ENCODE measurements at places on chromosomes 16 and 17. TPM values are rescaled to one million over a fixed set of nuclear protein-coding genes. Genes with fewer than 3 reads are reported as not detected.

Gene DNAH17
- polyA plus RNA-seq, result 4.8 TPM

Gene PIP4K2B
- polyA plus RNA-seq, result 10.0 TPM

Gene SPN
- polyA plus RNA-seq, result 0.34 TPM

Gene GRB2
- 58.6 TPM for polyA plus RNA-seq

Gene KIAA0513
- polyA plus RNA-seq, result 4.7 TPM

Gene HOXB5
- 3.9 TPM for polyA plus RNA-seq

Gene KRT17
- polyA plus RNA-seq, result not detected

Gene PERCC1
- 0.24 TPM for polyA plus RNA-seq

Gene LGALS9C
- 0.07 TPM for polyA plus RNA-seq

Gene HAPSTR1
- polyA plus RNA-seq, result 18.3 TPM

Gene PRRT2
- polyA plus RNA-seq, result 0.56 TPM

Gene JPT1
- polyA plus RNA-seq, result 56.7 TPM

Gene CACNG1
- polyA plus RNA-seq, result not detected

Gene TMEM220
- 5.2 TPM for polyA plus RNA-seq

Gene CDRT15L2
- polyA plus RNA-seq, result not detected

Gene EMP2
- 52.4 TPM for polyA plus RNA-seq

Gene IL17C
- polyA plus RNA-seq, result not detected

Gene NPIPB2
- 5.6 TPM for polyA plus RNA-seq

Gene AGRP
- 0.09 TPM for polyA plus RNA-seq

Gene DNAI2
- polyA plus RNA-seq, result not detected

Gene CD300E
- polyA plus RNA-seq, result 14.1 TPM

Gene SLC7A5
- polyA plus RNA-seq, result 1.9 TPM

Gene ZG16B
- polyA plus RNA-seq, result not detected

Gene ULK2
- polyA plus RNA-seq, result 4.6 TPM

Gene AANAT
- 0.08 TPM for polyA plus RNA-seq

Gene PRSS8
- 11.2 TPM for polyA plus RNA-seq

Gene SMARCE1
- 98.0 TPM for polyA plus RNA-seq

Gene PRCD
- 14.4 TPM for polyA plus RNA-seq

Gene ELOB
- 364 TPM for polyA plus RNA-seq

Gene CENPX
- polyA plus RNA-seq, result 60.7 TPM

Gene SCGB1C2
- polyA plus RNA-seq, result 0.43 TPM

Gene KRTAP4-6
- not detected for polyA plus RNA-seq

Gene LRRC37A
- 0.51 TPM for polyA plus RNA-seq
